Activated naive CD4-positive, alpha-beta T cell treated with anti-CD3 and anti-CD28 coated beads for 36 hours (primary cell): ENCODE measurements at places on chromosomes 11 and 22.
A peak's percentile ranks its signal among the peaks of the same experiment; 100 is the strongest.

DNA sequence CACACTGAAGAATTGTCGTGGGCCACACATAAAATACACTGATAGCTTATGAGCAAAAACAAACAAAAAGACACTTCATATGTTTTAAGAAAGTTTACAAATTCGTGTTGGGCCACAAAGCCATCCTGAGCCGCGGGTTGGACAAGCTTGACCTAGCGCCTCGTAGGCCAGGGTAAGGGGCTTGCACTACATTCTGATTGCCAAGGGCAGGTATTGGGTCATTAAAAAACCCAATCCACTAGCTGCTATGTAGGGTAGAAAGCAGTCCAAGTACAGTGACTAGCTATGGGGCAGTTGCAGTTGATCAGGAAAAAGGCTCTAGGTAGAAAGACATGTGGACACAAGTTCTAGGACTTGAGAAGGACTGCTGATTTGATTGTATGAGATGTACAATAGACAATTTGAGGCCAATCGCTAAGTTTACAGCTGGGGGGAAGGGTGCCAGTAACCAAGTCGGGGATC is 14.0 kb downstream of the KDELR3 start:
- DNase-seq: no peak

DNA sequence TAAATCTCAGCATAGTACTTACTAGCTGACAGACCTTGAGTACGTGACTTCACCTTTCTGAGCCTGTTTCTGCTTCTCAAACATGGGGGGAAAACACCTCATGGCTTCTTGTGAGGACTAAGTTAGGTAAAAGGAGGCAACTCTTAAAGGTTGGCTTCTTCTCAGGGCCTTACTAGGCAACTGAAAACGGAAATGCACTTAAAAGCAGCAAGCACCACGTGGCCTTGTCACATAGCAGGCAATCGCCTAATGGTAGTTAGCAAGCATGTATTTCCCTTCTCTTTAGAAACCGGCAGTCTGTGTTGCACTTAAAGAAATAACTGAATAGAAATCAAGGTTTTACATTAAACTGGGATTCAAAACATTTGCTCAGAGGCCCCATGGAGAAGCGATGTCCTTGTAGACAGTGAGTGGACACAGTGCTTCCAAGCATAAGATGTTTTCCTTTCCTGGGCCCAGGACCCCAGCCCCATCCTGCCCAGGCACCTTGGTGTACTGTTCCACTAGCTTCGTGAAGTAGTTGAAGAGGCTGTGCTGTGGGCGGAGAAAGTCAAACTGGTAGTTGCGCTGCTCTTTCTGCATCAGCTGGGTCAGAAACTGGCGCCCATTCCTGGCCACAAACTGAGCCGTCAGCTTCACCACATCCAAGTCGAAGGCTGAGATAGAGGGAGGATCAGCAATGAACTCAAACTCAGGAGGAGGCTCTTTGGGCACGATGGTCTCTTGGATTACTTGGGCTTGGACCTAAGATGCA is 12.1 kb downstream of the SF3A1 start:
- peak; percentile 16 for DNase-seq

- no peak for DNase-seq
These were observed 1.1 kb downstream of the SPINDOC start for GRCh38 chr11:63814383-63814736.

DNA sequence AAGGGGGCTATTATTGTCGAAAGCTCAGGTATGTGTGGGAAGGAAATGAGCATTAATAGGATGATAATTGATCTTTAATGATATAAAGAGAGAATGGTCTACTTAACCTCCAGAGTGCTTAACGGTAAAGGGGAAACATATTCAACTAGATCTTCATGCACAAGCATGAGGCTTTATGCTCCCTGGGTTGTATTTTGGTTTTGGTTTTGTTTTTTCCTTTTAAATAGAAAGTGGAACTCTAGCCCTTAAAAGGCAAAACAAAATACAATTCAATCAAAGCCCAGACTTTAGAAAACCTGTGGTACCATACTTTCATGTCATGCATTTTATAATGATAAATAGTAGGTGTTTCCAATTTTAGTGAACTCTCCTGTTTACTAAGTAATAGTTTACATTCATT is 622.7 kb downstream of the METTL15 start:
- DNase-seq: no peak
